DND-41 (cell line): ENCODE measurements at places on chromosomes 1 and 21.

- DNase-seq: no peak
Observed at GRCh38 chr1:222229672-222230312, 318.1 kb downstream of the HHIPL2 start.

DNA sequence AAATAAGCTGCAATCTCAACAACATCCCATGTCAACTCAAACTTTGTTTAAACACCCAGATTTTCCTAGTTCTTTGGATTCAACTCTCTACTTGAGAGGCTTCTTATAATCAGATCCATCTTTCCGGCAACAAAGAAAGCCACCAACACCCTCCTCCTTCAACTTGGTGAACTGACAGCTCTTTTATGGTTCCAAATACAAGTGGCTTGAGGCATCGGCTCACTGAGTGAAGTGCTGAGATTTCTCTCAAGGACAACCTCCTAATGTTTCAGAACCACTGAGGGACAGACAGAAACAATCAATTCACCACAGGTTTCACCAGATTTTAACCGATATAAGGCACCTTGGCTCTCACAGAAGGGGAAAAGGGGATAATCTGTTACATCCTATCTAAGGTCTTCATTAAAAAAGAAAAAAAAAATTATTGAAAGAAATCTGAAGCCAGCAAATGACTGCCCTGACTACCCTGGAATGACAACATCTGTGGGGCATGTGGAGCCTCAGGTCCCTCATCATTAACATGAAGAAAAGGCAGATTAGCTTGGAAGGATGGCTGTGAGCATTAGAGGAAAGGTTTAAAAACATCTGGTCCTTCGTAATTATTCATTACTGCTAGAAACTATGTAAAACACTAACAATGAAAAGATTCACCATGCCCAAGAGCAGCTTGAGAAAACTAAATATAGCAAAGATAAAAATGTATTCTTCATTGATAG lies 50.9 kb downstream of the PTPN14 start:
- no peak for DNase-seq

DNA sequence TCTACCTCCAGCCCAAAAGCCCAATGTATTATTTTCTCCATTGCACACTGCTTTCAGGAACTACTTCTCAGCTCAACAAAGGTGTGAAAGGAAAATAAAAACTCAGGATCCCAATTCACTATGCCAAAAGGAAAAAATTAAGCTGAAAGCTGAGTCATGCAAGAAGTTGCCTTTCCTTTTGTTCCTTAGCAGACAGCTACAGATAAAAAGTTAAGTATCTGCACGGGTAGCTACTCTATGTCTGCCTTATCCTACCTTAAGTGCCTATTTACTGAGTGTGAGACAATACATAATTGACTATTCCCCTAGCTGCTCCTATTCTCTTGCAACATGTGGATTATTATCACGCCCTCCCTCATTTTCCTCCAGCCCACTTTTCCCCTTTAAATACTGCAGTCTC lies 84.1 kb downstream of the ADCY10 start:
- no peak for DNase-seq

- no peak for DNase-seq
Observed at GRCh38 chr1:203507759-203508158, 13.8 kb downstream of the OPTC start.

GRCh38 chr1:9078015-9078751 lies 8.7 kb upstream of the SLC2A5 start:
- no peak for DNase-seq

DNA sequence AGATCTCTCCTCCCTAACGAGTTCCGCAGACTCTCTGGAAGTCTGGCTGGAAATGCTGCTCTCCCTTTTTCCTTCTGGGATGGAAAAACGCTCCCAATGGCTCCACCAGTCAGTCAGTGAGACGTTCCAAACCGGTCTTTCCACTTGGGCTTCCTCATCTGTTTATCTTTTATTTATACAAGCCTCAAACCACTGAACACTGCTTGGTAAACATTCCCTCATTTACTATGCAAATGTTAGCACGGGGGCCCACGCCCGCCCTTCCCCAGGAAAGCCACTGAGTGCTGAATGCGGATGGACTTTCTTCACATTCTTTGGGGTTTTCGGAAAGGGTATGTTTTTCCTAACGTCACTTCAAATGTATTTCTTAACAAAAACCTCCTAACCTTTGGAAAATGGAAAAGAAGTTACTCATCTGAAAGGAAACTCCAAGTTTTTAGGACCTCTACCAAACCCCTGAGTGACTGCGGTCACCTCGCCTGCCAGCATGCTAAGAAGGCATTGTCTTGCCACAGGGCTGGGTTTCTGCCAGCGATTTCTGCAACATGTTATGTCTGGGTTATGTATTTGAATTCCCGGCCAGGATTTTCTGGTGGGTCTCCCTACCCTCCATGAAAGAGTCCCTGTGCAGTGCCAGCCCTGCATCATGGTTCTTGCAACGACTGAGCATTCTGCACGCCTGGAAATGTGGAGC lies 14.0 kb upstream of the UMODL1 start:
- no peak for DNase-seq

DNA sequence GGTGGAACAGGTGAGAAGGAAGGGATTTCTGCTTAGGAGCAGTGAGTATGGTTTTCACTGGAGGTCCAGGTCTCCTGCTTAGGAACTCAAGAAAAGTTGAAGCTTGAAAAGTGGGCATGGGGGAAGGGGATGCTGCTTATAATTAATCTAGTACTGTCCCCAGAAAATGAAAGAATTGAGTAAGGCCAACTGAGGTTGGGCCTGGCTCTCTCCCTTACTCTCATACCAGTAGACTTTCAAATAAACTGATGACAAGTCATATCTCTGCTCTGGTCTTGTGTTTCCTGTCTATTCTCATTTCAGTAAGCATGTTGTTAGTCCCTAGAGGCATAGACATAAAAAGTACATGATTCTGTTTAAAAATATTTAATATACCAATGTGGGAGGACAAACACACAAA lies 26.4 kb downstream of the CD48 start:
- DNase-seq: no peak

GRCh38 chr1:162384601-162385279 lies 3.2 kb downstream of the C1orf226 start:
- no peak for DNase-seq

- no peak for DNase-seq
Observed at GRCh38 chr1:47738560-47739182, 258.5 kb downstream of the TRABD2B start.

DNA sequence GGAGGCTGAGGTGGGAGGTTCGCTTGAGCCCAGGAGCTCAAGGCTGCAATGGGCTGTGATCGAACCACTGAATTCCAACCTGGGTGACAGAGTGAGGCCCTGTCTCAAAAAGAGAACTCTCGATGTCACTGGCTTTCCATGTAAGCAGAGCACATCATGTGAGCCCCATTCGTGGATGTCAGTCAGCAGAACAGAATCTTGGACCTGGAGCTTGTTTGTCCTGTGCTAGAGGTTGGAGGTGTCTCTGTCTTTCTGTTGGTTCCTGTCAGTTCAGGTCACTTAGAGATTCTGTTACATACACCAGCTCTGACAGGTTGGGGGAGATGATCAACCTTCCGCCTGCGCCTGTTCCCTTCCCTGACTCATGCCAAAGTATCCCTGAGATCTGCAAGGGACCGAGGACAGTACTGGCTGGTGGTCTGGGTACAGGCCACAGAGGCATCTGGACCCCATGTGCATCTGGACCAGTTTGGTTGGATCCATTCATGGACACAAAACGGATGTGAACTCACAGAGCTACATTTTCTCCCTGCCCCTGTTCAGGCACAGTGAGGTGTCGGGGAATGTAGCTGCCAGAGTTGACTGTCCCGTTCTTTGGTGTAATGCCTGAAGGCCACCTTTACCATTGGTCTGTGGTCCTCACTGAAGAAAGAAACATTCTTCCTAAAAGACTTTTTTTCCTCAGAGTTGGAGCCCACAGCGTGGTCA lies 10.0 kb downstream of the ARF1 start:
- peak; percentile 2 for DNase-seq

DNA sequence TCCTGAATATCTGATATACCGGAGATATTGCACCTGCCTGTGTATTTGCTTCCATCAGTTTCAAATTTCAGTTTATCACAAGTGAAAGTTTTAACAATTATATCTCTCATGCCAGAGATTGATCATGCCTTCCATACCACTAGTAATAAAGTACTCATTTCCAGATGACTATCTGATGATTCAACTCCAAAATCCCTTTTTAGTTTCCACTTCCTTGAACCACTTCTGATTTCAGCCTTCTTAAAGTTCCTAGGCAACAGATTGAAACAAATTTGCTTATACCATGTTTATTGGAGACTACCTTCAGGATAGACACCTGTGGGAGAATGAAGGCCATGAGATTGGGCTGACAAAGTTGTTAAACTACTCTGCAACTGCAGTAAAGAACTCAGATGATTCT lies 21.5 kb upstream of the COL11A1 start:
- no peak for DNase-seq

- no peak for DNase-seq
Observed at GRCh38 chr1:216908126-216908525, 184.9 kb upstream of the ESRRG start.

DNA sequence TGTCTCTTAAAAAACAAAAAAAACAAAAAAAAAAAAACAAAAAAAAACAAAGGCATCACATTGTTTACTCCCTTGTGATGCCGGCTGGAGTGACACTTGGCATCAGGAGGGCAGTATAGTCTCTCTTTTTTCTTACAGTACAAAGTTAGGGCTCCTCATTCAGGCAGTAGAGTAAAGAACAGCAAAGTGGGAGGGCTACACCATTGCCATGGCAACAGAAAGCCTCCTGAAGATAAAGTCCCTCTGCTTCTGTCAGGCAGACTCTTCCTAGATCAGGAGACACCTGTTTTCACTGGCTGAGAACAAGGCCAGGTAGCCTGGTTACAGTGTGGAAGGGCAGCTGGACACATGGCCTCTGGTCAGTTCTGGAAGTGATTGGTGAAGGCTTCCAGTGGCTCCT lies 41.3 kb upstream of the RAB3GAP2 start:
- DNase-seq: no peak

DNA sequence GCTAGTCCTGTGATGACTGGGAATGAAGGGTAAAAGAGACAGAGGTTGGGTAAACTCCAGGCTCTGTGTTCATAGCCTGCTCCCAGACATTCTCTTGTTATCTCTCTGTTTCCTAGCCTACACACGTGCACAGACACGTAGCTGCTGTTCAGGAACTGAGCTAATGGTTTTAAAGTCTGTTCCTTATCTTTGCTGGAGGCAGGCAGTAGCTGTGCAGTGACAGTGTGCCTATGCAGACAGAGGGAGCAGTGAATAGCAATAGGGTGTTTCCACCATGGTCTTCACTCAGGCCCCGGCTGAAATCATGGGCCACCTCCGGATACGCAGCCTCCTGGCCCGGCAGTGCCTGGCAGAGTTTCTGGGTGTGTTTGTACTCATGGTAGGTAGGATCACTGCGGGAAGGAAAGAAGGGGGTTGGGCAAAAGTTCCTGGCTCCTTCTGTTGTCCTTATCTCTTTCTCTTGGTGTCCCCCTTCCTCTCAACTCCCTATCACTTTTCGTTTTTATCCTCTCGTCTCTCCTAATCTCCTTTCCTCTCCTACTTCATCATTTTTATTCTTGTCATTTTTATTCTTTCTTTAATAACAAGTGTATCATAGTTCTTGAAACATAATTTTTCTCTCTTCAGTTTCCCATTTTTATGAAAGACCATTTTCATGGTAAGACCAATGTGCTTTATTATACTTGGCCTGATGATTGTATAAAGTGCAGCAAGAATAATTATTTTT lies at the start of gene AQP10:
AQP10 (plus strand) TSS at position 212 of the 727 bp plus-strand sequence; CDS start at position 275, 63 bp downstream.
- no peak for DNase-seq

DNA sequence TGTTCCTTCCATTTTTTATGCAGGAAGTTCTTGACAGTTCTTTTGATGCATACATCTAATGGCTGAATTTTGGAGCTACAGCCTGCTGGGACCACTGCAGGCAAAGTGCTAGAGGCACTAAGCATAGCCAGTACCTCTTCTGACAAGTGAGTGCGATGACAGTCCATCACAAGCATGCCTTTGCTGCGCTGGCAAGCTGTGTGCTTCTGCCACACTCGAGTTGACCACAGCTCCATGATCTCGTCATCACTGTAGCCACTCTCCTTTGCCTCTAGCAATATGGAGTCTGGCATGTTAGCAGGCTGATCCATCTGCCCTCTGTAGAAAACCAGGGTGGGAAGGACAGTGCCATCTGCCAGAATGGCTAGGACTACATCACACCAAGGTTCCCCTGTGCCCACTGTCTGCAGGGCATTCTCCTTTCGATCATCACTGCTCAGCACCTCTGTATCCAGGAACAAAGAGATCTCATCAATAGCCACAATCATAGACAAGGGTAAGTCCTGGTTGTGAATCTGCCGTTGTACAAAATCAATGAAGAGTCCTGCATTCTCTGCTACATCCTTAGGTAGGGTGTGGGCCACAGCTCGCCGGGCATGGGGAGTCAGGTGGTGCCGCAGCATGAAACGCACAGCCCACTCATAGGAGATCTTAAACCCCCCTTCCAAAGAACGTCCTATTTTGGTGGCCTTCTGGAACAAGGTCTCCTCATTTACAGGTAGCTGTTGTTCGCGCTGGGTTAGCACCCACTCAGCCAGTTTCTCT lies 6.0 kb downstream of the PSMB4 start:
- no peak for DNase-seq

DNA sequence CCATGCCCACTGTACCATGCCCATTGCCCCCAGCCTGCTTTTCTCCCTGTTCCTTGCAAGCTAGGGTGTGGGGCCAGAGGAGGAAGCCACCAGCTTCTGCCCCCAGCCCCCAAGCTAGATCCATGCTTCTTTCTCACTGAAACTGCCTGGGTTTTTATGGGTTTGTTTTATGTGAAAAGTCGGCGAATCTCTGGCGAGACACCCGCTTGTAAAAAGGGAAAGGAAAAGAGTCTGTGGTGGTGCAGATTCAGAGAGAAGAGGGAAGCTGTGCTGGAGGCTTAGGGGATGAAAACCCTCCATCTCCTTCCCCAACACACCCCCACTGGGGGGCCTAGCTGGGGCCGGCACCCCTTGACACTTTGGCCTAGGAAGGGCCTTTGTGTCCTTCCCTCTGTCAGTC lies 26.2 kb downstream of the GRHL3 start:
- no peak for DNase-seq

DNA sequence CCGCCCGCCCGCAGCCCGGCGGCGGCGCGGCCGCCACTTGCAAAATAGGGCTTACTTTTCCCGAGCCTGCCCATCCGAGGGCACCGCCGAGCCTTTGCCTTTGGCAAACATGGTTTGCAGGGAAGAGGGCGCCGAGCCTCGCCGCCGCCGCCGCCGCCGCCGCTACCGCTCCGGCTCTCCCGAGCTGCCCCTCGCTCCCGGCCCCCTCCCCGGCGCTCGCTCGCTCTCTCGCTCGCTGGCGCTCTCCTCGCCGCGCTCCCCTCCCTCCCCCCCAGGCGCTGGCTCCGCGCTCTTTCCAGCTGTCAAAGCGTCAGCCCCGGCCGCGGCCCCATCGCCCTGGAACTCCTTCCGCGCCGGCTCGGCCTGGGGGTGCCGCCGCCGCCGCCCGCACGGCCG lies 298 bp downstream of the SSBP3 start:
- no peak for DNase-seq
